ENCODE measurements at places on chromosomes 2 and 18.

DNA sequence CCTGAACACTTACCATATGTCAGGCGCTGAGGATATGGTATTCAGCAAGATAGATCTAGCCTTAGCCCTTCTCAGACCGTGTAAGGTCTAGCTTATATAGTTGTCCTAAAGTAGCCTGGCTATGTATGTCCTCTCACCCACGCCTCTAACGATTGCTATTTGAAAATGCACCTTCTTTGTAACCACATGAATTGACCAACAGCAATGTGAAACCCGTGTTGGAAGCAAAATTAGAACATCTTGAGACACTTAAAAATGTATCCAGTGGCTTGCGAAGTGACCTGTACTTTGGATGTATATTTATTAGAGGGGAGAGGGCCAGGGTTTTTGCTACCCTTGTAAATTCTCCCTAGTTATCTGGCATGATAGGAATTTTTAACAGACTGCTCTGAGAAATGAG lies 860.0 kb upstream of the ZEB2 start:
- no peak for DNase-seq

GRCh38 chr18:985212-985661 lies 80.6 kb downstream of the ADCYAP1 start:
- DNase-seq, result peak; percentile 33

- no peak for DNase-seq
Measured at GRCh38 chr2:64905338-64906024, 83.7 kb upstream of the SLC1A4 start.

DNA sequence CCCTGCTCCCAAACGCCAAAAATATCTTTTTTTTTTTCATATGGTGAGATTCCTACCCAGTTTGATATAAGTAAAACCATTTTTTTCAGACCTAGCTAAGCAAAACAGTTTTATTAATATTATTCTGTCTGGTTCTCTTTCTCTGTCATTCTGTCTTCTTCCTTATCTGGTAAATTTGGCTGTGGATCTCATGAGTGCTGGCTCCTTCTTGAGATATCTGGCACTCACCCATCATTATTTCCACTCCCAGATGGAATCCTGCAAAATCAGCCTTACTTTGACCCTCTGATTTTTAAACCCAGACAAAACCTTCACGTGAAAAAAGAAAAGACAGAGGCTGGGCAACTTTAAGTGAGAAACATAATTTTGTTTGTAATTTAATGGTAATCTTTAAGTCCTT lies 373.6 kb downstream of the NYAP2 start:
- DNase-seq, result no peak

- DNase-seq, result no peak
Measured at GRCh38 chr18:228586-228985, 39.3 kb downstream of the THOC1 start.

GRCh38 chr18:23932385-23933067 lies 82.0 kb upstream of the TTC39C start:
- DNase-seq, result no peak

- DNase-seq, result peak; percentile 24
Measured at GRCh38 chr2:159926695-159927094, 128.7 kb upstream of the CD302 start.

GRCh38 chr2:72090781-72091482 lies 56.7 kb downstream of the CYP26B1 start:
- DNase-seq, result no peak

DNA sequence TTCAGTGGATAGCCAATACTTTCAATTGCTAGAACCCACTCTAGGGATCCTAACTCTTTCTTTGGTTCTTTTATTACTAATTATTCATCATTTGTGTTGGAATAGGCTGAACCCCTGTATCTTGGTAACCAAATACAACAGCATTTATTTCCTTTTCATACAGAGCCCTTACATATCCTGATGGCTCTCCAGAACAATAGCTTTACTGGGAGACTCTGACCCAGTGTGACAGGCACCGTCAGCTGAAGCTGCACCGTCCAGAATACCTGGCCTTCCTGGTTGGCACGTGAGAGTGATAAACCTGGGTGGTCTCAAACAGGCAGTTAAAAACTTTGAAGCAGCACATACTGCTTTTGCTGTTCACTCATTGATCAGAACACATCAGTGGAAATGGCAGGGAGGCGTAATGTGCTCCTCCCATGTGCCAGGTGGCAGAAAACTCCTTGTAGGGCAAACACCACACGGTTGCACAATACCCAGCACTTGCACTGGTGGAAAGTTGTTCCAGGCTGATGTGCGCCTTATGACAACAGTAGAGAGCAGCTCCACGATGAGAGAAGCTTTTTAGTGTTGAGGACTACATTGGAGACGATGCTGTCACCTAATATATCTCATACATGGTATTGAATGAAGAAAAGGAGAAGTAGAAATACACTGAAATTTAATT lies 456.2 kb downstream of the PARD3B start:
- no peak for DNase-seq

DNA sequence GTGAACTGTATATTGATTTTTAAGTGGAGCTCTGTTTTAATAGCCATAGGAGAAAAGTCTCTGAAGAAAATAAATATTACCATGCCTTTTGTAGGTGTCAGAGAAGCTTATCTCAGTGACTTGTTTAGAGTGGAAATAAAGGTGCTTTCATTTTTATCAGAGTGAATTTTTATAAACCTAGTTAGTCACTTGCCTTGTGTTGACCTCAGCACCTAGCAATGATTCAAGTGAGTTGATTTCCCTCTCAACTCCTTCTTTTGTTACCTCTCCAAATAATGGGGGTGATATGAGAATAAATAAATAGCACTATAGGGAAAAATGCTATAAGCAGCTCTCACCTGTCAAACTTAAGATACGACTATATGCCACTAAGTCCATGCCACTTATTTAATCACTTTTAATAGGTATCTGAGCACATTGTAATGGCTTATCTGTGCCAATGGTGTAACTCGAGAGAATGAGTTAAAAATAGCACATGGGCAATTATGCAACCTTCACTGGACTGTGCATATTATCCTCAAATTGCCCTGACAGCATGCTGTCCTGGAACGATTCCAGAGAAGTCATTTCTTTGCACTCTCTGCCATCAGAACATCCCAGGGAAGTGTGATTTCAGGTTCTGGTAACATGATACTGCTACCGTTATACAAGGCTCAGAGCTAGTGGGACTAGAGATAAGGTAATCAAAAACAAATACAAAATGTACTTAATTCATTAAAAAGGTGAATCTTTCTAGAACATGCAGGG lies 290.8 kb downstream of the CCDC85A start:
- no peak for DNase-seq

GRCh38 chr2:181639686-181640085 lies 17.2 kb downstream of the CERKL start:
- DNase-seq, result no peak

DNA sequence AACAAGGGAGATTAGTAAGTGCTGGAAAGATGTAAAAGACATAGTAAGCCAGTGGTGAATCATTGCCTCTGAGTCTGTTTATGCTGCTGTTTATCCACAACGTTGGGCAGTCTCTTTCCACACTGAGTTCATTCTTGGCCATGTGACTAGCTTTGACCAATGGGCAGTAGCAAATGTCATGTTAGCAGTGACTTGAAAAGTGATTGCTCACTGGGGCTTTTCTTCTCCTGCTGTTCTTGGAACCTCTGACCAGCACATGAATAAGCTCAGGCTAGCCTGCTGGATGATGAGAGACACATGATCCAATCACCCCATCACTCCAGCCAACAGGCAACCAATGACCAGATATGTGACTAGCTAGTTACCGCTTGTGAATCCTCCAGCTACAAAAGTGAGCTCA lies 360.4 kb downstream of the SLC4A3 start:
- no peak for DNase-seq

DNA sequence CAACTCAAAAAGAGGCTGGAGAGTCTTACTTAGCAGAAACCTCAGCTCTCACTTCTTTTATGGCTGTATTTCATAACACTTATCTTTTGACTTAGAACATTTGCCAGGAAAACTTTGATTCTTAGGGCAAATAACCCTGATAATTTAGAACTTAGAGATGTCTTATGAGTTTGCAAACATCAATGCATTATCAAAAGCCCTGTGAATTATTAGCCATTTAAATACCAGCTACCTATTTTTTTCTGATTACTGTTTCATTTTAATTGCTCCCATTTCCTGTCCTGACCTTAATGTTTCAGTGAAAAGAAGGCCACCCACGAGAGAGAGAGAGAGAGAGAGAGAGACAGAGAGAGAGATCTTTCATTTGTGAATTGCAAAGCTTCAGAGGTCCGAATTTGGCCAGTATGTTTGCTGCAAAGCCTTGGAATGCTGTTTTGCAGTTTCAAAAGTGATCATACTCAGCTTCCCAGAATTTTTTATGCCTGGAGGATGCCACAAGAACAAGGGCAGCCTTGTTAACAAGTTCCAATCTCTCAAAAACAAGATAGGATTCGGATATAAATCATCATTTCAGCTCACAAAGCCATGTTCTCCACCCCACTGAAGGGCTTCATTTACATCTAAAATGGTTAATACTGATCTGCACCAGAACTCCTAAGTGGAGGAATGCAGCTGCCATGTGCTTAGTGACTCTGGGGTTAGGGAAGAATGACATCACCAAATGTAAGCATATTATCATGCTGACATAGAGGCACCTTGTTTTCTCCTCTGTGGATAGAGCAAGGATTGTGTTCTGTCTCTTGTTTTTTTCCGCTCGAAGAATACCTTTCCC lies 478.2 kb downstream of the ARHGAP15 start:
- peak; percentile 56 for DNase-seq

DNA sequence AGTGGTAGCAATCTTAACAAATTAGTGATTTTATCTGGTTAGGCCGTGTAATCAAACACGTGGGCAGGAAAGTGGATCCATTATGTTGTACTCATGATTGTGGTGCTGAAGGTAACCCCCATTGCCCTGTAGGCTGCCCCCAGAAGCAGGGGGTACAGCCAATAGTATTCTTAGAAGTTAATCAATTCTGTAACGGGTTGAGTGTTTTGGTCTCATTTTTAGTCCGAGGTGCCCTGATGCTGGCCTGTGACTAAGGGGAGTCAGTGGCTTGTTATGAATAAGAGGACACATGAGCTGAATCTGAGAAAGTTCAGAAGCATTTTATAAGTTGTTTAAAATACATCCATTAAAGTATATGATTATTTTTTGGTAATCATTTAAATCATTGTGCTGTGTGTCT lies 8.6 kb downstream of the EPAS1 start:
- no peak for DNase-seq

DNA sequence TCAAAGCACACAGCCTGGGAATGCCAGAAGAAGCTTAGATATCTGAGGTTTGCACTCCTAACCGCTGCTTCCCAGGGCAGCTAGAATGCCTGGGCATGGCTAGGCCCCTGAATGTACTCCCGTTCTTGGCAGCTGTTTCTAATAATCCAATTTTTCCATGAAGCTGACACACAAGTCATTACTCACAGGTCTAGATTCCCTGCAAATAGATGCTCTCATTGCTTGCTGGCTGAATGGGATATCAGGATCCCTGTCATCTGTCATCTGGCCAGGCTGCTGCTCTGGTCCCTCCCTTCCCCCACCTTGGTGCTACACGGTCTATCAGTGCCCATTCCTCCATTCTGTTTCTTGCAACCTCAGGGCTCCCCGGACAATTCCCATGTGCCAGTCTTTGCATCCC lies 40.7 kb upstream of the TEX51 start:
- no peak for DNase-seq

GRCh38 chr2:208142240-208142924 lies 3.6 kb downstream of the CRYGB start:
- DNase-seq, result no peak

DNA sequence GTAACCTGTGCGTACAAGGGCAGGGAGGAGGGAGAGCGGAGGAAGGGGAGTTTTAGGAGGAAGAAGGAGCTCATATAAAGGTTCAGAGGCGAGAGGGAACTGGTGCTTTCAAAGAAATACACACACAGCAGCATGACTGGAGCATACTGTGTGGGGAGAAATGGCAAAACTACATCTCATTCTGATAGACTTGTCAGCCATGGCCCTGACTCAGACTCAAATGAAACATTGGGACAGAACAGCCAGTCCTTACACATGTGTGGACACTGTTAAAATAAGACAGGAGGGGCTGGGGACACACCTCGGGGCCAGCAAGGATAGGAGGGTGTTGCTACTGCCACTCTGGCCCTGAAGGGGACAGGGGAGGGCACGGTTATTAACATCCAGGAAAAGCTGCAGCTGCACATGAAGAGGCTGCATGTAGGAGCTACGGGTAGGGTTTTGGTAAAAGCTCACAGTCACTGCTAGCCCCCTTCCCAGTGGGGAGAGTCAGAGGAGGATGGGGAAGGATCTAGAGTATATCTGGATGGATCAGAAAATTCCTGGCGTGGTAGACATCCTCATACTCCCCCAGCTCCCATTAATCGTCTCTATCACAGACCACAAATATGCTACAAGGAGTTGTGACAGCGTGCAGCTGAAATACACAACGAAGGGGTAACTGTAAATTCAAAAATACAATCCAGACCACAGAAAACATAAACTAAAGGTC lies 110.5 kb downstream of the GATA6 start:
- no peak for DNase-seq

- no peak for DNase-seq
Measured at GRCh38 chr2:39335930-39336329, 92.2 kb upstream of the CDKL4 start.

DNA sequence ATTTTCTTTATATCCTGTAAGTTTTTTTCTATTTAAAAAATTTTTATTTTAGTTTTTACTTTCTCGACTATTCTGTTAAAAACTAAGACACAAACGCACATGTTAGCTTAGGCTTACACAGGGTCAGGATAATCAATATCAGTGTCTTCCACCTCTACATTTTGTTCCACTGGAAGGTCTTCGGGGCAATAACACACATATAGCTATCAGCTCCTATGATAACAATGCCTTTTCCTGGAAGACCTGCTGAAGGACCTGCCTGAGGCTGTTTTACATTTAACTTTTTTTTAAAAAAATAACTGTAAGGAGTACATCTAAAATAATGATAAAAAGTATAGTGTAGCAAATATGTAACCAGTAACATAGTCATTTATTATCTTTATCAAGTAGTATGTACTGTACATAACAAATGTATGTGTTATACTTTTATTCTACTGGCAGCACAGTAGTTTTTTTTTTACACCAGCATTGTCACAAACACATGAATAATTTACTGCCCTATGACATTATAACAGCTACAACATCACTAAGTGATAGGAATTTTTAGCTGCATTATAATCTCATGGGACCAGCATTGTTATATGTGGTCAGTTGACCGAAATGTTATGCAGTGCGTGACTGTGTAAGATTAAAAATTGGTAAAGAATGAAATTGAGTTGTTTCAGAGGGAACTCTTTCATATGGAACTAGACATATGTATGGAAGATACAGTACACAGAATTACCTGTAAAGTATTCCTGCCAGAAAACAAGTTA lies 37.9 kb downstream of the CCDC138 start:
- no peak for DNase-seq

GRCh38 chr18:6249170-6249569 lies 165.5 kb downstream of the L3MBTL4 start:
- DNase-seq, result no peak

DNA sequence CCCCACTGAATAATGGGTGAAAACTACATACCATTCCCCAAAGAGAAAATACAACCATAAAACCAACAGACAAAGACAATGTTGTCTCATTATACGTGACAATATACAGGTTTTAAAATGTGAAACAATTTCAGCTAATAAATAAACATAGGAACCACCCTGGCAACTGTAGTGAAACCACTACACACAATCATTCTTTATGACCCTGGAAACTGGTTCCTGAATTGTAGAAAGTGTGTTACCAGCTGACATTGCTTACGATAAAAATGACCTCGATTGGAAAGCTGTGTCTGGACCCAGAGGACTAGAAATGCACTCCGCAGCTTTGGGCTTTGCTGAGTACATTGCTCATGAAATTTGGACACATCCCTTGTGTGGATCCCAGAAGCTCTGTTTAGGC lies 73.9 kb upstream of the LPIN2 start:
- DNase-seq, result no peak

GRCh38 chr2:386406-387103 lies 98.7 kb upstream of the ALKAL2 start:
- no peak for DNase-seq
